ENCODE measurements at places on chromosomes 7 and 10.
A peak's percentile ranks its signal among the peaks of the same experiment; 100 is the strongest.

DNA sequence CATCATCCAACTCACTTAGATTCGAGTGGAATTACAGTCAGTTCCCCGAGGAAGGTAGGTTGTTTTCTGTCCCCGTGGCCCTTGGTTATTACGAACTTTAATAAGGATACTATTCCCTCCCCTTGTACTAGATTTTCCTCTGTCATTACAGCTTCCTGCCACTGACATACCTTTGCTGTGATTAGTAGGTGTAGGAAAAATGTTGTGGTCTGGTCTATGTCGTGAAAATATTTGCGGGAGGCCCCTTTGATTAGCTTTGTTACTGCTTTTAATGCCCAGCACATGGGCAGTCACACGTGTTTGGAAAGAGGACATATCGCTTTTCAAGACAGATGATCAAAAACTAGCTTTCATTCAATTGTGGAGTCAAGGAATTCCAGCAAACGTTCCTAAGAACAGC is 92.2 kb downstream of the GATA3 start:
- no peak for DNase-seq

DNA sequence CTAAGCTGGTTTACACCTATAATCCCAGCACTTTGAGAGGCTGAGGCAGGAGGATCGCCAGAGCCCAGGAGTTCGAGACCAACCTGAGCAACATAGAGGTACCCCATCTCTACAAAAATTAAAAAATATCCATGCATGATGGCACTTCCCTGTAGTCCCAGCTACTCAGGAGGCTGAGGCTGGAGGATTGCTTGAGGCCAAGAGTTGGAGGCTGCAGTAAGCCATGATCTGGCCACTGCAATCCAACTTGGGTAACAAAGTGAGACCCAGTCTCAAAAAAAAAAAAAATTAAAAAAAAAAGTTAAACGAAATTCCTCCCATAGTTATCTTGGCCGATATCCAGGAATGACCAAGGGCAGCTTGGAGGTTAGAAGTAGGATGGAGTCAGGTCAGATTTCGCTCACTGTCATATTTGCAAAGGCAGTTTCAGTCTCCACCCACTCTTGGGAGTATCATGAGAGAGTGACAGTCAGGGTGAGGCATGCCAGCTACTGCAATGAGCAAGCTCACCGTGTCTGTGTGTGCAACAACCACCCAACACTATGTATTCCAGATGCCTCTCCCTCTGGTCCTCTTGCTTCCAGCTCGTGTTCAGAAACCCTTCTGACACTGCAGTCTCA is 6.0 kb upstream of the ZDHHC4 start:
- DNase-seq: no peak

DNA sequence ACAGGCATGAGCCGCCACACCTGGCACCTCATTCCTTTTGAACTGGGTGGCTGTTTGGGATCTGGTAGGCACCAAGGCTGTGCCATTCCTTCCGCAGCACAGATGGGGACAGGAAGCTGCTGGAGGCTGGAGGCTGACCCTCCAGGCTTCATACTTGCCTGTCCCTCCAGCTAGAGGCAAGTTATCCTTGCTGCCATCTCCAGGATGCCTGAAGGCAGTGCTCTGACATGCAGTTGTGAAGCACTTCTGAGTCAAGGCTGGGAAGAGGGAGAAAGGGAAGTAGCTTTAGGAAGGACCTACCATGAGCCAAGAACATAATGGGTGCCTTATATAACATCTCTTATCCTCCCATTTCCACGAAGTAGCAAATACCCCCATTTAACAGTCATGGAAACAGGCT is 9.5 kb downstream of the MARVELD1 start:
- DNase-seq: no peak

- peak; percentile 97 for DNase-seq
Measured at GRCh38 chr7:150435390-150436073, 14.9 kb upstream of the GIMAP8 start.

DNA sequence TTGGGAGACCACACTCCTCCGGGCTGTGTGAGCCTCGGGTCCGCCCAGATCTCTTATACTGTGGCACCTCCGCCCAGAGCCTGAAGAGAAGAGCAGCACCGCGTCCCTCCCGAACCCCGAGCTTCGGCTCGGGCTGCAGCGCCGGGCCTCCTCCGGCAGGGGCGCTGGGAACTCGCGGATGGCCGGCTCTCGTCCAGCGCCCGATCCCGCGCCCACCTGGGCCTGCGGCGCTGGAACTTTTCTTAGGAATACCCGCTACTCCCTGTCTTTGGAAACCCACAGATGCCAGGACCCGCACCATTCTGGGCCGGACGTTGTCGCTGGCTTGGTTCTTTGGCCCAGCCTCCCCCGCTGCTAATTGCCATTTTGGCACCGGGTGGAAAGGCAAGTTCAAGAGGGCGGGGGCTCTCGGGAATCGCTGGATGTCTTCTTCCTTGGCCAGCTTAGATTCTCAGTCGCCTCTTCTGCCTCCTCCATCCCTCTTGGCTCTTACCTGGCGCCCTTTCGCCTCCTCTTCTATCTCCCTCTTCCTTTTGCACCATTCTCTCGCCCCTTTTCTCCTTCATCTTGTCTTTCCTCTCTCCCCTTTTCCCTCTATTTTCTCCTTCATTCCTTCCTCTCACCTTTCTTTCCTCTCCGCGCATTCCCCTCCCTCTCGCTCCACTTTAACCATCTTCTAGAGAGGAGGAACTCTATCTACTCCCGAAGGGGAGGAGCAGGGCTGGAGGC is 2.1 kb upstream of the SORCS3 start:
- no peak for DNase-seq

DNA sequence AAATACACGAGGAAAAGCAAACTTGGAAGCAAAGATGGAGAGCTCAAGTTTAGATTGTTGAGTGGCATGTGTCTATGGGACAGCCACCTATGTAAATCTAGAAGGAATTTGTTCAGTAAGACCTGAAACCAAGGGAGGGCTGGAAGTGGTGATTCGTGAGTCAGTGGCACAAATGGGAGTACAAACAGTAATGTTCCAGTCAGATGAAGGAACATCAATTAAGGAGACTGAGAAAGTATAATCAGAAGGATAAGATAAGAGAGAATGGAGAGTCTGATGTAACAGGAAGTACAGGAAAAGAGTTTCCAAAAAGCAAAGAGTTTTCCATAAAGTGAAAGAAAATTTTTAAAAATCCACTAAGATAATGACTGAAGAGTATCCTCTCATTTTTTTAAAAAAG is 544.2 kb downstream of the KIF20B start:
- no peak for DNase-seq

- peak; percentile 91 for DNase-seq
Measured at GRCh38 chr7:86469680-86470295, 173.9 kb upstream of the GRM3 start.

GRCh38 chr10:73398024-73398423 is 15.8 kb downstream of the ANXA7 start:
- DNase-seq: no peak

- DNase-seq: peak; percentile 66
Measured at GRCh38 chr10:99370993-99371392, 41.8 kb downstream of the CNNM1 start.

GRCh38 chr10:126519992-126520391 is 131.7 kb upstream of the ADAM12 start:
- no peak for DNase-seq

GRCh38 chr10:101896225-101896877 is 52.8 kb upstream of the KCNIP2 start:
- no peak for DNase-seq

DNA sequence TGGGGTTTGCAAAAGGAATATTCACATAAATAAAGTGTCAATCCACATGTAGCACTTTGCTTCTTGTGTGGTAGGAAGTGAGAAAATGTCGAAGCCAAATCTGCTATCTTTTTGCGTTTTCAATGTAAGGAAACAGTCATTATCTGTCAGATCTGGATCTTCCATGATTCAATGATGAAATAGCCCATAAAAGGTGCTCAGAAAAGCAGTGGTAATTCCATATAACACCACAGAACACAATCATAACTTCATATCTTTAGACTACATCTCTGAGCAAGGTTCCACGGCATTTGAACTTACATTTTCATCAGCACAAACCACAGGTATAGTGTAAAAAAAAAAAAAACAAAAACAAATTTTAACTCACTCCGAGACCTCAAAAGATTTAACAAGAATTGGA is 39.9 kb upstream of the EGR2 start:
- DNase-seq: no peak

DNA sequence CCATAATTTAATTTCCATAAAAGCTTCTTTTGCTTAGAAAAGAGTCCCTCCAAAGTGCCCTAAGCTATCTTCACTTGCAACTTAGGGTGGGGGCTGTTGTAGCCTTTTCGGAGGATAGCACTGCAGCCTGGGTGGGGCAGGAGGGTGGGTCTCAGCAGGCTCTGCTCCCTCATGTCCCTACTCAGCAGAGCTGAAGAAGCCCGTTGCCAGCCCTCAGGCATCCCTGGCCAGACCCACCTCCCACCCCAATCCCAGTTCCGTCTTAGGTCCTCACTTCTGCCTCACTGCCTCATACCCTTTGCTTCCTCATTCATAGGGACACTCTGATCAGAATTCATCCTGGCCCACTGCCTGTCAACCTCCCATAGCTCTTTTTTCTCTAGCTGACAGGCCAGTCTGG is 99.8 kb upstream of the ZMIZ1 start:
- DNase-seq: no peak

DNA sequence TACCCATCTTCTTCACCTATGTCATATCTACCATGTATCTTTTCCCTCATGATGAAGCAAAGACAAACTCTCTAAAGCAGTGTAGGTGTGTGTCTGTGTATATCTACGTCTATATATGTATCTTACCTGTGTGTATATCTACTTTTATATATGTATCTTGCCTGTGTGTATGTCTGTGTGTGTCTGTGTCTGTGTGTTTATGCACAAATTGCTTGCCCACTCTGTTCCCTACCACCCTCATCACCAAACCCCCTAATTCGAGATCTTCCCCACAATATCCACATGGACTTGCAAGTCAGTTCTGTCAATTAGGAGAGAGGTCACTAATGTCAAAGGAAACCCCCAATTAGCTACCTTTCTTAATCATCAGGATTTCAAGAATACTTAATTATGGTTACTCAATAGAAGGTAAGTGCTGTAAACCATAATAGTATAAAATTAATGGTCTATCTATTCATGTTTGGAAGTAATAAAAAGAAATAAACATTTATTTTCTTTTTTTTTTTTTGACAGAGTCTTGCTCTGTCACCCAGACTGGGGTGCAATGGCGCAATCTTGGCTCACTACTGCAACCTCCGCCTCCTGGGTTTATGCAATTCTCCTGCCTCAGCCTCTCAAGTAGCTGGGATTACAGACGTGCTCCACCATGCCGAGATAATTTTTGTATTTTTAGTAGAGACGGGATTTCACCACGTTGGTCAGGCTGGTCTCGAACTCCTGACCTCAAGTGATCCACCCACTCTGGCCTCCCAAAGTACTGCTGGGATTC is 43.6 kb downstream of the ANKRD61 start:
- DNase-seq: no peak

DNA sequence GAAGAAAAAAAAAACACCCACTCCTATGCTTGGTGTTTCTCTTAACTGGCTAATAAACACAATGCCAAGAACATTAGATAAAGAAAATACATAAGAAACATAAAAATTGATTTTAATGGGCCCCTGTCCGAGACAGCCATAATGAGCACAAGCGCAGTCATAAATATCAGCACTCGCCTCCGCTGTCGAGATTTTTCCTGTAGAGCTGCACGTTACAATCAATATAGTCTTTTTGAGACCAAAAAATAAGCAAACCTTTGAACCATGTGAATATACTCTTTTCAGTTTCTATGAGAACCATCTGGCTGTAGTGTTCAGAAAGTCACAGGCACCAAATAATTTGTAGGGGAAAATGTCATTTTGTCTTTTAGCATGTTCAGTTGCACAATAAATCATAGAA is 70.1 kb downstream of the MGMT start:
- DNase-seq: no peak

DNA sequence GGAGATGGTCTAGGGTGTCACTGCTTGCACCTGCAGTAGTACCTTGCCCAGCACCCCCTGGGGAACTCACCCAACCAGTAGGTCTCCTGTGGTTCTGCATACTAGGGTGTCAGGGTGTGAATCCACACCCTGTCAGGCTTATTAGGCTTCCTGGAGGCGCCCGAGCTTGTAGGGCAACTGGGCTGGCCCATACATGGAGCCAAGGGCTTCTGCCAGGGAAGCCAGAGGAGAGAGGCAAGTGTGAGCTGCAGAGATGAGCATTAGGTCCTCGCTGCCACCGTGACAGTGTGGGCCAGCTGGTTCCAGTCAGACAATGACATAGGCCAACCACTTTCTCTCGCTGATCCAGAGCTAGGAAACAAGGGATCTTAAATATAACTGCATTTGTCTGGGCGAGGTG is 11.2 kb downstream of the MXI1 start:
- peak; percentile 38 for DNase-seq

DNA sequence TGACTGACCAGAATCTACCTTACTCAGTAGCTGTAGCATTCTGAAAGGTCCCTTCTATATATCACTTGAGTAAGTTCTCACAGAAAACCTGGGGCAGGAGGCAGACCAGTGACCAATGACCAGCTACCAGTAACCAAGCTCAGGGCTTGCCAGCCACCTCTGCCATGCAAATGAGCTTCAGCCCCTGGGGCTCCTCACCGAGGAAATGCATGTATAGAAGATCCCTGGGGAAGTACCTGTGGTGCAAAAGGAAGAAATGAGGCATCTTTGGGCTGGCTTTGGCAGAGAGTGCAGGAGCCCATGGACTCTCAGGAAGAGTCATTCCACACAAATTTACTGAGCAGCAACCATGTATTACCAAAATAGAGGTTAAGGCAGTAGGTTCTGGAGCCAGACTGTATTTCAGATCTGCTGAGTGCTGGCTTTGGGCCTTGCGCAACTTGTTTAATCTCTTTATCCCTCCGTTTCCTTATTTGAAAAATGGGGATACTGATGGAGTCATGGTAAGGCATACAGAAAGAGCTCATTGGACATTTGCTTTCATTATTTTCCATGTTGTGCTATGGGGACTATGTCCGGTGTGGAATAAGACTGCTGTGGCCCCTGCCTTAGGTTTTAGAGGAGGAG is 41.1 kb upstream of the FAM204A start:
- no peak for DNase-seq

- DNase-seq: no peak
Measured at GRCh38 chr10:35276889-35277288, 59.4 kb upstream of the CCNY start.

- DNase-seq: no peak
Measured at GRCh38 chr10:77844177-77844576, 82.4 kb downstream of the DLG5 start.

DNA sequence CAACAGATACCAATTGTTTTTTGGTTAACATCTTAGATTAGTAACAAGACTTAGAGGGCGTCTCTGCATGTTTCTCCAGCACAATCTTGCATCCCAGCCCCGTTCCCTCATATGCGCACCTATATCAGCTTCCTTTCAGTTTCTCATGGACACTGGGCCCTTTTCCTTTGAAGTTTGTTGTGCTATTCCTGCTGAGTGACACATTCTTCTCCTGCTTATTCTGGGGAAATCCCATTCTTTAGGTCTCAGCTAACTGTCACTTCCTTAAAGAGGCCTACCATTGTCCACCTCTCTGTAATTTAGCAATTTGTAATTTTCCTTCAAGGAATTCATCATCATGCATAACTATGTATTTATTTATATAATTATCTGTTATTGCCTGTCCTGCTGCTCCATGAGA is 110.3 kb upstream of the STEAP1B start:
- DNase-seq: no peak

Data from NAMALWA (cell line).